Occipital lobe (tissue), 3 donors: ENCODE measurements at places on chromosomes 7 and 10.

DNA sequence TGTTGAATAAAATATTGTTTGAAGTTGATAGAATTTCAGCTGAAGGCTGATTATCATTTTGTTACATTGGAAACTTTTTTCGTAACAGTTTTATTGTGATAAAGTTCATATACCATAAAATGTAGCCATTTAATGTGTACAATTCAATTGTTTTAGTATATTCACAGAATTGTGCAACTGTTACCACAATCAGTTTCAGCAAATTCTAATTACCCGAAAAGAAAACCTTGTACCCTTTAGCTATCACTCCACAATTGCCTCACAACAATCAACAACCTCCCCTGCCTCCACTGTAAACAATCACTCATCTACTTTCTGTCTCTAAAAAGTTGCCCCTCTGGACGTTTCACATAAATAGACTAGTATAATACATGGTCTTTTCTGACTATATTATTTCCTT lies 179.7 kb upstream of the BET1 start:
- no peak for DNase-seq

DNA sequence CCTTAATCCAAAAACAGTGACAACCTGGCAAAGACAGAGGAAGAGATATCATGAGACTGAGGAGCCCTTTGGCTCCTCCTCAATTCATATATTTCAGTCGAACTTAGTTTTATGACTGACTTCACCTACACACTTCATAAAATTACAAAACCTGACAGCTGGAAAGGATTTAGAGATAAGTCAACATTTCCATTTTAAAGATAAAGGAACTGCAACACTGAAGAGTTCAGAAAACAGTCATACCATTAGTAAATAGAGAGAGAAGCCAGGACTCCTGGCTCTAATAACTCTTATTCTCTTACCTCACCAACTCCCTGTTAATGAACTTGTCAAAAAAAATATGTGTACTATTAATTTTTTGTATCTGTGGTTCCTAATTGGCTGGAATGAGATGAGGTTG lies 141.0 kb upstream of the COL1A2 start:
- DNase-seq = no peak

GRCh38 chr7:114109304-114109703 lies 190.5 kb upstream of the PPP1R3A start:
- DNase-seq = no peak

GRCh38 chr10:97887399-97887798 lies 37.8 kb downstream of the GOLGA7B start:
- no peak for DNase-seq

DNA sequence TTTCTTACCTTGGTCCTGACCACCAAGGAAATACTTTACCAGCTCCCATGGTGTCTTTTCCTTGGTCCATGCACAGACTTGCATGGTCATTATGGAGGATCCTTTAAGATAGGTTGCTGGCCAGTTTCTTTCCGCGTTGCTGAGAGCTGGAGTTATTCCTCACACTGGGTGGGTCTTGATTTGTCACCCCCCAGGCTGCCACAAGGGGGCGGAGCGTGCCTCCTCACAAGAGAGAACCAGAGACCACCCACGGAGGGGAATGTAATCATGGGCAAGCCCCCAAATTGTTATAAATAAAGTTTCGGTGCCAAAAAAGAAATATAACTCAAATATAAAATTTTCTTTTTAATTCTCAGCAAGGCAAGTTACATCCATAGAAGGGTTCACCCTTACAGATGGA lies 10.5 kb upstream of the TRIM24 start:
- DNase-seq = no peak

DNA sequence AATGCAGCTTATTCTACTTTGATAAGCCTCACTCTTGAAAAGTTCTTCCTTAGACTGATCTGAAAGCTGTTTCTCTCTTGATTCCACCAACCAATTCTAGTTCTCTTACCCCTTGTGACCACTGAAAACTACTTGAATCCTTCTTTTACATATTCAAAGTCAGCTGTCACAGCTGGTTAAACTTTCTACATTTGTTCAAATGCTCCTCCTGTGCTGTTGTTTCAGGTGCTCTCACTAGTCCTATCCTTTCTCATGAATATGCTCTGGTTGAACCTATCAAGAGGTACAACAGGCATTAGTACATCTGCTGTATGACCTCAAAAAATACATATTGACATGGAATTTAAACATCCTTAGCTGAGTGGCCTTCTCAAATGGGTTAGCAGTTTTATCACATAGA lies 91.5 kb downstream of the MYO3A start:
- no peak for DNase-seq

- DNase-seq = no peak
These were observed 19.6 kb downstream of the ARL4A start for GRCh38 chr7:12706900-12707536.

DNA sequence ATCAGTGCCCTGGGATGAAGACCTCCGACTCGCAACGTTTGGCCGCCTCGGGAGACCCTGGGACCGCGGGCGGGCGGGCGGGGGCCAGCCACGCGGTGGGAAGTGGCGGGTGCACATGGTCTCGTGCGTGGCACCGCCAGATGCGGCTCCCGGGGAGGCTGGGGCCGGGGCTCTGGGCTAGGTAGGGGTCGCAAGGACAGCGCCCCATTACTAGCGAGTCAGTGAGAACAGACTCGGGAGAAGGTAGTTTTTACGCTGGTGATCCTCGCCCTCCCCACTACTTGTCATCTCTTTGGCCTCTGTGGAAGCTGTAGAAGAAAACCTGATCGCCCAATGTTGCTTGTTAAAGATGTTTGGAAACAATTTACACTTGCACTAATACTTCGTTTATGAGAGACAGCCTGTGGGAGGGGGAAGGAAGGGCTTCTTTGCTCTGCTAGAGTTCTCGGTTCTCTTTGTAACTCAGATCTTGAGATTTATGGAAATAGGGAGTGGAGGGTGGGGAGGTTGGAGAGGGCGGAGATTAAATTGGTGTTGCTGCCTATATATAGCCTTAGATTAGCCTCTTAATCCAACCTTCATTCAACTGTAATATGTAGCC lies 591 bp downstream of the BZW2 start:
- no peak for DNase-seq

DNA sequence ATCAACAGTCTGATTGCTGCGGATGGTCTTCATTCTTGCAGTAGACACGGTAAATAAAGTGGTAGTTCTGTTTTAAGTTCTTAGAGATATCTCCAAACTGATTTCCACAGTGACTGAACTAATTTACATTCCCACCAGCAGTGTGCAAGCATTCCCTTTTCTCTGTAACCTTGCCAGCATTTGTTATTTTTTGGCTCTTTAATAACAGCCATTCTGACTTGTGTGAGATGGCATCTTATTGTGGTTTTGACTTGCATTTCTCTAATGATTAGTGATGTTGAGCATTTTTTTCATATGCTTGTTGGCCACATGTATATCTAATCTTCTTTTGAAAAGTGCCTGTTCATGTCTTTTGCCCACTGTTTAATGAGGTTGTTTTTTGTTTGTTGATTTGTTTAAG lies 30.2 kb upstream of the CXCL12 start:
- DNase-seq = no peak

GRCh38 chr7:92851732-92852131 lies 15.4 kb upstream of the CDK6 start:
- DNase-seq = no peak

GRCh38 chr7:157009170-157009777 lies 1.2 kb downstream of the MNX1 start:
- DNase-seq = no peak

GRCh38 chr10:116268976-116269375 lies 4.0 kb downstream of the GFRA1 start:
- DNase-seq = no peak

- DNase-seq = no peak
These were observed 6.4 kb downstream of the CHST15 start for GRCh38 chr10:124086787-124087671.

DNA sequence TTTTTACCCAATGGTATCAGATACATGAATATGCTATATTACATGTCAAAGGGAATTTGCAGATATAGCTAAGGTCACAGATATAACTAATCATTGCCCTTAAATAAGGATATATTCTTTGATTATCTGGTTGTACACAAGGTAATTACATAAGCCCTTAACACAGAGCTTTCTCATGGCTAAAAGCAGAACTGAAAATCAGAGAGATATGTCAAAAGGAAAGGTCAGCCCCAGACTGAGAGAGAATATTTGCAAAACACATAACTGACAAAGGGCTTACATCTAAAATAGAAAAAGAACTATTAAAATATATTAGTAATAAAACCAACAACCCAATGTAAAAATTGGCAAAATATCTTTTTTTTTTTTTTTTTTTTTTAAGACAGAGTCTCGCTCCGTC lies 1029.5 kb upstream of the LRRN3 start:
- DNase-seq = no peak
